ENCODE measurements at places on chromosomes 16 and 17.

DNA sequence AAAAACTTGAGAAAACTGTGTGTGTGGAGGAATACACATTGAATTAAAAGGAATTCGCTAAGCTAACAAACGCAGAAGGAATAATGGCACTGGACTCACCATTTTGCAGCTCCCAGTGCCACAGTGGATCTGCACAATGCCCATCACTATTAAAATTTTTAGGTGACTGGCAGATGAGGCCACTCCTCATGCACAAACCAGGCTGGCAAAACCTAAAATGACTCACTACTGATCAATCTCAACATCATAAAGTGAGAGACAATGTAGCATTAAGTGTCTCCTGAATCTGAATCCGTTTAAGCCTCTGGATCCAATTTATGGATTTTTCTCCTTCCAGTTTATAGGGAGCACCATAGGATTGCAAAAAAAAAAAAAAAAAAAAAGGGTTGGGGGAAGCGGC, 20.6 kb downstream of the MYH10 start:
- no peak for DNase-seq

DNA sequence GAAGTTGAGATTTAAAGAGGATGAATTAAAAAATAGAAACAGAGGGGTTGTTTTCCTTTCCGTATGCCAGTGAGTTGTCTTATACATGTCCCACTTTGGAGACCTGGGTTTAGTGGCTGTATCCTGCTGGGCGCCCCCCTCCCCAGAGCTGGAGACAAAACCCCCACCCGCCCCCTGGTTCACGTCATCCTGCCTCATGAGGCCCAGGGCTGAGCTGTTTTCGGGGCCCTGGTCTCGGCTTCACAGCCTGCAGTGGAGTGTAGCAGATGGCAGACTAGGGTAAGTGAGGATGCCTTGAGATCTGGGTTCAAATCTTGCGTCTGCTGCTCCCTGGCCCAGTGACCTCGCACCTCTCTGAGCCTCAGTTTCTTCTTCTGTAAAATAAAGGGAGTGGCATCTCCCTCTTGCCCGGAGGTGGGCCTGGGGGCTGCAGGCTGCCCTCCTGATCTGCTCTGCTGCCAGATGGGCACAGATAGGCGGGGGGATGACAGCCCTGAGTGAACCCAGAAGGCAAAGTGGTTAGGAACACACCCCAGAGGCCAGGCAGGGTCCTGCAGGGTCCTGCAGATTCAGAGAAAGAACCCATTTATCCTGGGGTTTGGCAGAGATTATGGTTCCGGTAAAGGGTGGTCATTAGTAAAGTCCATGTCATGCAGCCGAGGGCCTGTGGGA, 45.1 kb downstream of the SOCS3 start:
- DNase-seq: no peak

DNA sequence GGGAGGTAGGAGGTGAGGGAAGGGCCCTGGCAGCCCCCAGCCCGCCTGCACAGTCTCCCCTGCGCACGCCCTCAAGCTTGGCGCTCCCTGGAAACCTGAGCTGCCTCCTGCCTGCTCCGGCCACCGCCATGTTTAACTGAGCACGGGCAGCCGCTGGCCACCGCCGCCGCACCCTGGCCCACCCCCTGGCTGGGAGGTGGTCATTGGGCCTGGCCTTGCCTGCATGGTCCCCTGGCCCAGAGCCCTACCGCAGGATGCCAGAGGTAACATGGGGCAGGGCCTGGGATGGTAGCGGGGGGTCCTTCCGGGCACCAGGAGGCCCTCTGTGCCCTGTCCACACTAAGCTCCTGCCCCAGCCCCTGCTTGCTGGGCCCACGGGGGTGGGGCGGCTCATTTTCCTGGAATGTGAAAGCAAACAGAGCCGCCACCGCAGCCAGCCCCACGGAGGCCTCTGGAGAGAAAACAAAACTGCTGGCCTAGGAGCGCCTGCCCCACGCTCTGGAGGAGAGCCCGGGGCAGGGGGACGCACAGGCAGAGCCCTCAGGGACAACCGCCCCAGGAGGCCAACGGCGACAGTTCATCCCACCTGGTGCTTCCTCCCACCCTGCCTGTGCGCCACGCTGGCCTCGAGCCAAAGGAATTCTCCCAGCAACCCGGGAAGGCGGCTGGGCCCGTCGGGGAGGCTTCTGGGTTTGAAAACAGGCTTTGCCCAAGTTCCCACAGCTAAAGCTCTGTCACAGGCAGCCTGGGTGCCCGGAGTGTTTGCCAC, 8.9 kb downstream of the NHERF2 start:
- no peak for DNase-seq

DNA sequence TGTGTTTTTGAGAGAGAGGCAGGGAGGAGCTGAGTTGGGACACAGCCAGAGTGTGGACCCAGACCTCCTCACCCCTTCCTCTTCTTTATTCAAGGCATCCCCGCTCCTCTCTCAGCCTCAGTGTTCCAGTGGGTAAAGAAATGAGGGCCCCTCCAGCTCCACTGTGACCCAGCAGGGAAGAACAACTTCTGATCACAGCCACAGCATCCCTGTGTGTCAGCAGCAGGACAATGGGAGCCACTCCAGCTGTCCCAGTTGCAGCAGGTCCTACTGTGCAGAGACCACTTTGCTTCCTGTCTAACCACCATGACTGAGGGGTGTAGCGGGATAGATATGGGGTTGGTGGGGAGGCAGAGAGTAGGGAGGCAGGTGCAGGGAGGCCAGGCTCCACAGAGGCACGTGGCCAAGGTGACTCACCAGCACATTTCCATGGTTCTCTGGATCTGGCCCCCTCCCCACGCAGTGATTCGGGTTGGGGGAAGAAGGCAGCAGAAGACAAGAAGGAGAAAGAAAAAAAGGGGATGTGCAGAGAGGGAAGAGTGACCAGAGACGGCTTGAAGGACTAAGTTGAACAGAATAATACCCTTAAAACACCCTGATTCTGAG, 24.5 kb downstream of the PIK3R5 start:
- no peak for DNase-seq

DNA sequence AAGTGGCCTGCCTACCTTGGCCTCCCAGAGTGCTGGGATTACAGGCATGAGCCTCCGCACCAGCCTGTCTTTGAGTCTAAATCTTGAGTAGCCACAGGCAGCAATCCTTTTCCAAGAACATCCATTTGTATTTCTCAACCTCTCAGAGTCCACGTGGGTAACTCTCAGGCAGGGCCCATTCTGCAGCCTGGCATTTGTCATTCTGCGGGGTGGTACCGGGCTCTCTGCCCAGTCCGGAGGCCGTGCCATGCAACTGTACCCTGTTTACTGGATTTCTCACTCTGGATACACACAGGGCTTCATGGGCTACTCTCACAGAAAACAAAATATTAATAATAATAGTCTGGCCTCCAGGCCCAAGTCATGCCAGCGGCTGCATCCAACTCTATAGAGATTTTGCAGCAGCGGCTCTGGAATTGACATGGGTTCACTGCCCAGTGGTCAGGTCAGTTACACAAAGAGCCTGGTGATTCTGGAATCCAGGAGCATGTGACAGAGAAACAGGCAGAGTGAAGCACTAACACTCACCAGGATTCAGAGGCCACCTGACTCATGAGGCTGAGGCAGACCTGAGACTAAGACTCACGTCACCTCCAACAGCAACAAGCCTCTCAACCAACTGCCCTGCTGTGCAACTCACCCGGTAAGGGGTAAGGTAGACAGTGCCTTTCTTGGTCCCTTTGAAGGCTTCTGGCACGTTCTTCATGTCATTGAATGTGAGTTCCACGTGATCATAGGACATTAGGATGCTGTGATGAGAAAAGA, 4.0 kb downstream of the WBP2 start:
- DNase-seq: no peak

GRCh38 chr17:78343187-78343542, 16.7 kb downstream of the SOCS3 start:
- DNase-seq: no peak

GRCh38 chr16:15811481-15812400, 45.1 kb downstream of the MYH11 start:
- DNase-seq: no peak

DNA sequence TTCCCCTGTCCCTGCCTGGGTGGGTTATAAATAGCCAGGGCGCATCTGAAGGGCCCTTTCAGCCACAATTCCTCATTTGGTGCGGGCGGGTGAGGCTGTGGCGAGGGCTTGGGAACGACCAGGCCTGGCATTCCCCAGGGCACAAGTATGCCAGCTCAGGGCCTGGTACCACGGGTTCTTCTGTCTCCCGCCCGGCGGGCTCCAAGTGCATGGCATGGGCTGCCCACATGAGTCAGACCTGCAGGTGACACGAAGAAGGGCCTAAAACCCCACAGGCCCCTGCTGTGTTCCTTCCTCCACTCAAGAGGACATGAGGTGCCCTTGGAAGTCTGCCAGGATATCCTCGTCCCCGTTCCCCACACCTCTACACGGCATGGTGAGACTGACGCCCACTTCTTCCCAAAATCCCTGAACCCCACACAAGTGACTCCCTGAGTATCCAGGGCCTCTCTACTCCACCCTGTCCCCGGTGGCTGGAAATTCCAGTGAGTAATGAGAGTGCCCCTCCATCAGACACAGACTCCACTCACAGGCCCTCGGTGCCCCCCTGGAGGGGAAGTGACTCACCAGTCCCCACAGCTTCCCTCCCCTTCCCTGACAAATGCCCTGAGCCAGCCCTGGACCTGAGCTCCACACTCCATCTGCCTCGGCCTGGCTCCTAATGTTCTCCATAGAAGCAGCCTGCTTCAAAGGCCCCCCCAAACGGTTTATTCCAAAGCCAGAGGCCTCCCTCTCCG, 68.8 kb downstream of the ABR start:
- DNase-seq: no peak

- no peak for DNase-seq
Measured at GRCh38 chr16:30490210-30490609, 17.7 kb downstream of the ITGAL start.

DNA sequence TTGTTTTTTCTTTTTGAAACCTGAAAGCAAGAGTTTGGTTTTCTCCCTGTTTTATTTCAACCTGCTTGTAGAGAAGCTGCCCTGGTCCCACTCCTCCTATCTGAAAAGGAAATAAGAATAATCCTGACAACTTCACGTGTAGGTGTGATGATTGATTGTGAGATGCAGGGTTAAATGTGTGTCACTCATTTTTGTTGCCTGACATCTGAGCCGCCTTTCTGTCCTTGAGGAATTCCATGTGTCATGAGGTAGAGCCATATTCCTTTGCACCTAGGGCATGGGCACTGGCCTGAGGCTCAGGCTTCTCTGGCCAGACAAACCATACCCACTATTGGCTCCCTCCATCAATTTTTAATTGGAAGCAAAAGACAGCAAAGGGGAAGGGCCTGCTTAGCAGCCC, 10.2 kb upstream of the SMPD3 start:
- no peak for DNase-seq

GRCh38 chr16:57695680-57696069, 1.1 kb downstream of the DRC7 start:
- no peak for DNase-seq

DNA sequence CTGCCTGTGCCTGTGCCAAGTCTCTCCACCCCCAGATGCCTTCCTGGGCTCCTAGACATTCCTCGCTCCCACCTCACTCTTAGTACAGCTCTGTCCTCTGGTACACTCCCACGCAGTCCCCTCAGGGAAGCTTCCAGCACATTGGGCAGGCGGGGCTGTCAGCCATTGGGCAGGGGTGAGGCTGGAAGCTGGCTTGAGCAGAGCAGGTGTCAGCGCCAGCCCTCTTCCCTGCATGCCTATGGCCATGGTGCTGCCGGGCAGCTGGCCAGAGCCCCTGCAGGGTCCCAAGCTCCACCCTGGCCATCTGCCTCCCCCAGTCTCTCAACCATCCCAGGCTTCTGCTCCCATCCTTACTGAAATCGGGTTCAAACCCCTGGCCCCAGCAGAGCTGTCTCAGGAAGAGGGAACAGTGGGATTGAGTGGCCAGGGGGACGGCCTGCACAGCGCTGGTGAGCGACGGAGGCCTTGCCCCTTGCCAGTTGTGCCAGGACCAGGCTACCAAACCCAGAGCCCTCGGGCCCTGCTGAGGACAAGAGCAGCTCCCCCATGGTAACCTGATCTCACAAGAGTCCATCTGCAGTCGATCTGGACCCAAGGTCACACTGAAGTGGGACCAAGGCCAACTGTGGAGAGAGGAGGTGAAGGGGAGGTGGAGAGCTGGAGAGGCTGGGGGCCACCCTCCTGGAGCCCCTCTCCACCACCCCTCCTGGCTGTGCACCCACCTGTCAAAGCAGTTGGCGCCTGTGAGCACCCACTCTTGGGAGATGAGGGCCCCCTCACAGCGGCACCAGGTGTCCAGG, 2.4 kb upstream of the B9D1 start:
- no peak for DNase-seq

DNA sequence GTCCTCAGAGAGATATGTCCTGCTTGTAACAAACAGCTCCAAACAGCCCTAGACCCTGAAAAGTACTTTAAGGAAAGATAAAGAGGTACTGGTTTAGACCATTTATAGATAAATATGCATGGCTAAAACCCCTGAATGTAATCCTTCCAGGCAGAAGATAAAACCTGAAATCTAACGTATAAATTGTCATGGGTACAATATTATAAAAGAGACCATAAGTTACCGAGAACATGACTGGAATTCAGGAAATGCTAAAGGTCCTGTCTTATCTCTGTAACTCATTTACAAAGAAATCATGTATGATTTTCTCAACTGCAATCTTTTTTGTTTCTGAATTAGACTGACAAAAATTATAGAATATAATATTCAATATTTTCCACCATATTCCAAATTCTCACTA, 9.2 kb upstream of the KANSL1 start:
- DNase-seq: no peak

DNA sequence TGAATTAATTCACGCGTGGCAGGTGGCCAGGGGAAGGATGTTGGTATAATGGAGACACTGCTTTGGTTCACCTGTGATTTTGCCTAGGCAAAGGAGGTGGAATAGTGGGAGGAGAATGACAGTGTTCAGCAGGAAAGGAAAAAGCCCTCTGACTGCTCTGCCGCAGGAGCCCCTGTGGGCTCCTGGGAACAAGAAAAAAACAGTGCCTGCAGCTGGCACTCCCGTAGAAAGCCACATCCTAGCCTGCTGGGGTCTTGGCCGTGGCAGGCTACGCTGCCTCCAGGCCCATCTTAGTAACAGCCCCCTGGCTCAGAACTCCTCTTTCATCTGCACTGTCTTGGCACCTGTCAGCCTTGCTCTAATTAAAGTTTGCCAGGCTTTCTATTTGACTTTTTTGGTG, 20.6 kb downstream of the ADORA2B start:
- DNase-seq: no peak

DNA sequence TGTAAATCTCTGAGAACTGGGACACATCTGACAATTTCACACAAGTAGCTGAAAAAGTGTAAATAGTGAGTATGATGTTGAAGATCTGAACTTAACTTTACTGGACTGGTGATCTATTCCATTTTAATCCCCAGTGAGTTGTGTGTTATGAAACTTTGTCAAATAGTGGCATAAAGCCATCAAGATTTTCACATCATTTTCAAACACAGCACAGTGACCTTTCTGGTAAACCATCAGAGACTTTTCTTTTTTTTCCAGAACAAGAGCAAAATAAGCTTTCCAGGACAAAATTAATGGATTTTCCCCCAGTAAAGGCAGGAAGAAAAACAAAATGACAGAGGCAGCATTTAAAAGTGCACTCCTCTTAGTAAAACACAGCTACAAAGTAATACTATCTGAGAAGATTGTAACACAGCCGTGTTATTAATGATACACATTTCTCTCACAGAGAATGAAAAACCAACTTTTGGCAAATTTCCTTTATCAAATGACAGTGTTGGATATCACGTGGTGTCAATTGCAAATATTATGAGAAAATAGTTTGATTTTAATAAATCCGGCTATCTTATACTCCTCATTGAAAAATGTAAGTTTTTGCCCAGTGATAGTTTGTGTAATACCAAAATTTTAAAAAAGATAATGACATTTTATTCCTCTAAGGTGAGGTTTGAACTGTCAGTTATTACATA, 16.8 kb upstream of the COL1A1 start:
- no peak for DNase-seq

- DNase-seq: no peak
Measured at GRCh38 chr16:64206862-64207261, 915.0 kb downstream of the CDH11 start.

GRCh38 chr16:84739349-84740124, 39.7 kb downstream of the USP10 start:
- DNase-seq: no peak
